Activated CD8-positive, alpha-beta memory T cell treated with anti-CD3 and anti-CD28 coated beads, Interleukin-2, amount 50 U/mL, for 48 hours (primary cell): ENCODE measurements at places on chromosomes 16 and 17.

DNA sequence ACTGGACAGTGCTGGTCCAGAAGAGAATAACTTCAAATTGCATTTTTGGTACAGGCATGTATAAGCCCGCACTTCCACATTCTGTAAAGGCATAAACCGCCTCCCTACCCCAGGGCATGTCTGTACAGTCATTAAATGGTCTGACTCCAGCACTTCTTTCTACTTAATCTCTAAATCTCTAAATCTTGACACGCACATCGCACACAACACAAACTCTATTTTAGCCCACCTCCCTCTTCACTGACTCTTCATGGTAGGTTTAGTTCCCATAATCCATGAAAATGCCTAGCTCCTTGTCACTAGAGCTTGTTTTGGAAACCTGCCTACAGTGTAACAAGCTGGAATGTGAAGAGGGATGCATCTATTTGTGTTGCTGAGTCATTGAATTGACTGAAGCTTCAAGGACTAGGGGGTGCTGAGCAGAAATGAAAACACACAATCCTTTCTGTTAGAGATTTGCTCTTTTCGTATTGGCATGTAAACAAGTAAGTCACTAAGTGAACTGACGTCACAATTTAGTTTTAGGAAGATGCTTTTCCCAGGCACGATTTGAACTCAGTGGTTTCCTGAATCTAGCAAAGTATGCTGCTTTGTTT lies 1.6 kb upstream of the DUSP14 start:
- DNase-seq = no peak

DNA sequence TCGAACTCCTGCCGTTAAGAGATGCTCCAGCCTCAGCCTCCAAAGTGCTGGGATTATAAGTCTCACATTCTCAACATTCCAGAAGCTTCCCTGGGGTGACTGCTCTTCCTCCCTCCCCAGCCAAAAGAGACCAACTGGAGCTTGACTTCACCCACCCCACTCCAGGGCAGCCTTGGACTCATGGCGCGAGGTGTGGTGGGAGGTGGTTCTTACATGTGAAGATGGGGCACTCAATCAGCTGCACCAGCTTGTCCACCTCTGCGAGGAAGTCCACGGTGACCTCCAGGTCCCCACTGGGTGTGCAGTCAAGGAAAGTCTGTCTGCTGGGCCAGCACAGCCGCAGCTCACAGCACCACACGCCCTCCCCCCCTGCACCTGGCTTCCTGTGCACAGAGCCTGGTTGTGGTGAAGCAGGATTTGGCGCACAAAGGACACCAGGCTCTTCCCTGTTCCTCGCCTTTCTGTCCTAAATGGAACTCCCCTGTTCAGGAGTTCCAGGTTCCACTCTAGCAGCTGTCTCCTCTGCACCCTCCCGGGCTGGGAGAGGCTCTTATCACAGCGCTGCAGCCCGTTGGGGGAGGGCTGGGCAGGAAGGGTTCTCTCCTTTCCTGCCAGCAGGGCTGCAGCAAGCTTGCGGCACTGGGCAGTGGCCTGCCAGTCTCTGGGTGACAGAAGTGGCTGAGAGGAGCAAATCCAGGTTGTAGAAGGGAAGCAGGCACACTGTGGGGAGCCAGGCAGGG lies 9.6 kb upstream of the MTSS2 start:
- DNase-seq = no peak

- no peak for DNase-seq
These were observed 701 bp downstream of the PDP2 start for GRCh38 chr16:66881014-66881417.

DNA sequence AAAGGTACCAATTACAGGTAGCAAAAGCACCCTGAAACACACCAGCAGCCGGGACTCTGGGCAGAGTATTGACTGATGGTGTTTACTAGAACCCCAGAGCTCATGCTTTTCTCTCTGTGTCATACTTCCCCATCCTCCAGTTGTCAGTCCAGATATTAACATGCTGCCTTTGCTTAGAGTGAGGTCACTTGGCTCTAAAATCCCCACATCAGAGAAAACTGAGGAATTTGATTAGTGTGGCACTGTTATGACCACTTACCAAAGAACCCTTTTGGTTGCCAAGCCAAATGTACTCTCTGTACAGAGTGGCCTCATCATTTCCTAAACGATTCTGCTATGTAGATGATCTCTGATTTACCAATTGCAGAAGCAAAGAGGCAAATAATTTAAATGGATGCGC lies 80.4 kb downstream of the ABCC12 start:
- DNase-seq = no peak
